Tibial artery (tissue), 4 donors: ENCODE measurements at places on chromosomes 13 and 19.

GRCh38 chr13:90943946-90944345, 403.5 kb upstream of the MIR17HG start:
- H3K27me3 ChIP-seq, result no peaks in the 10 kb centered on the region
- no peak overlapping the region for H3K4me3 ChIP-seq
- no peak overlapping the region for H3K27ac ChIP-seq

GRCh38 chr13:41286370-41286769, 23.0 kb upstream of the MTRF1 start:
- H3K36me3 ChIP-seq, result no peaks in the 10 kb centered on the region
- H3K4me3 ChIP-seq, result no peak overlapping the region
- DNase-seq, result no peak
- no peaks in the 10 kb centered on the region for H3K27me3 ChIP-seq
- no peak overlapping the region for H3K27ac ChIP-seq

DNA sequence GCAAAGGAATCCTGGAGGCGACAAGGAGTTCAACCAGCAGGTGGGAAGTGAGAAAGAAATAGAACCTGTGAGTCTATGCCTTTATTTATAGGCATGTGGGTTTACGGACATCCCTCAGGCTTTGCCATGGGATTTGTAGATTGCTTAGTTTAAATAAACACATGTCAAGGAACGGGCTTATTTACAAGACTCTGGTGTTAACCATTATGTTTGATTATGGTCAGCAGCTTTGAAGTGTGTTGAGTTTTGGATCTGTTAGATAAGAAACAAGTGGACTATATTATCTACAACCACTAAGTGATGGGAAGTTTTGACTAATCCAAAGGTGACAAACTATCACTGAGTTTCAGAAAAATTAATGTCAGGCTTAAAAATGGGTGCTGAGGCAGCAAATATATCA, 143.2 kb downstream of the SLITRK5 start:
- no peaks in the 10 kb centered on the region for H3K27me3 ChIP-seq
- H3K27ac ChIP-seq, result no peak overlapping the region
- DNase-seq, result no peak
- no peaks in the 10 kb centered on the region for H3K4me1 ChIP-seq

DNA sequence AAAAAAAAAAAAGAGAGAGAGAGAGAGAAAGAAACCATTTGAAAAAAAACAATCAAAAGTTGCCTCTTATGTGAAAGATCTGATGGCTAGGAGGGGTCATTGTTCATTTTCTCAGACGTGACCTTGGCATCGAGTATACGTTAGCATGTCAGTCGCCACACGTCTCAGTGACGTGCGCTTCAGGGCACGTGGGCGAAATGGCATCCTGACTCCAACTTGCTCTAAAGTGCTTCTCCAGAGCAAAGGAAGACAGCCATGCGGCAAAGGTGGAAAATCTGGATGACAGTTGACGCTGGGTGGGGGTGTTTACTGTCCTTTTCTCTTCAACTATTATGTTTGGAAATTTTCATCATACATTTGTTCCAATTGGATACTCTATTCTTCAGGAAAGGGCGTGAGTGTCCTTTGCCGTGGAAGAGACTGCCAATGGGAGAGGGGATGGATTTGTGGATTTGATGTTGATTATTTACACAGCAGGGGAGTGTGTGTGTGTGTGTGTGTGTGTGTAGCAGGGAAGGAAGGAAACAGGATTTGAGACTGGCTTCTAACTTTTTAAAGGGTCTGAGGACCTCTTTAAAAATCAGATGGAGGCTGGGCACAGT, 25.0 kb downstream of the KLF2 start:
- peaks cover 5% of the 10 kb centered on the region for H3K36me3 ChIP-seq
- no peaks in the 10 kb centered on the region for H3K4me1 ChIP-seq
- no peaks in the 10 kb centered on the region for H3K27me3 ChIP-seq
- DNase-seq, result no peak
- no peak overlapping the region for H3K27ac ChIP-seq

GRCh38 chr13:99652901-99653300, 151.6 kb downstream of the TM9SF2 start:
- no peak overlapping the region for H3K4me3 ChIP-seq
- no peaks in the 10 kb centered on the region for H3K27me3 ChIP-seq
- no peaks in the 10 kb centered on the region for H3K4me1 ChIP-seq
- DNase-seq, result no peak
- no peak overlapping the region for H3K27ac ChIP-seq
- no peaks in the 10 kb centered on the region for H3K36me3 ChIP-seq

DNA sequence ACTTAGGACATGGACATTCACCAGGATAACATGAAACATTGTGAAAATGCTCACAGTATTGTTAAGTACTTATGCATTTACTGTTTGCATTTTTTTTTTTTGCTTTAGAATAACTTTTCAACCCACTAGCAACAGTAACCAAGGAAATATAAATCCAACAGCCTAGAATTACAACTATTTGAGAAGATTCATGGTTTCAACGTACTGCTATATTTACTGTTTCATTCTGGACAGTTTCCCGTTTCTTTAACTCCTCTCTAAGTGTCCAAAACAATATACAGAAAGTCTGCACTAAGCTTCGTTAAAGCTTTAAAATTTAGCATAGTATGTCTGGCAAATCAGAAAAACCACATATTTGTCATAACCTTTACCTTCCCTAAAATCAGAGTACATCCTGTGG, 2.7 kb downstream of the SMAD9 start:
- no peak overlapping the region for H3K4me3 ChIP-seq
- peak overlapping the region; percentile 79 for H3K27ac ChIP-seq
- DNase-seq, result no peak
- H3K4me1 ChIP-seq, result no peaks in the 10 kb centered on the region
- H3K36me3 ChIP-seq, result no peaks in the 10 kb centered on the region

- DNase-seq, result no peak
- H3K27me3 ChIP-seq, result no peaks in the 10 kb centered on the region
- no peak overlapping the region for H3K4me3 ChIP-seq
- no peaks in the 10 kb centered on the region for H3K36me3 ChIP-seq
Observed at GRCh38 chr13:56317841-56318240, 822.9 kb upstream of the PRR20A start.

- no peak for DNase-seq
- no peaks in the 10 kb centered on the region for H3K36me3 ChIP-seq
- H3K4me3 ChIP-seq, result no peak overlapping the region
- H3K27me3 ChIP-seq, result peaks cover 47% of the 10 kb centered on the region
- peaks cover 3% of the 10 kb centered on the region for H3K4me1 ChIP-seq
Observed at GRCh38 chr19:6766357-6767080, 716 bp downstream of the SH2D3A start.

DNA sequence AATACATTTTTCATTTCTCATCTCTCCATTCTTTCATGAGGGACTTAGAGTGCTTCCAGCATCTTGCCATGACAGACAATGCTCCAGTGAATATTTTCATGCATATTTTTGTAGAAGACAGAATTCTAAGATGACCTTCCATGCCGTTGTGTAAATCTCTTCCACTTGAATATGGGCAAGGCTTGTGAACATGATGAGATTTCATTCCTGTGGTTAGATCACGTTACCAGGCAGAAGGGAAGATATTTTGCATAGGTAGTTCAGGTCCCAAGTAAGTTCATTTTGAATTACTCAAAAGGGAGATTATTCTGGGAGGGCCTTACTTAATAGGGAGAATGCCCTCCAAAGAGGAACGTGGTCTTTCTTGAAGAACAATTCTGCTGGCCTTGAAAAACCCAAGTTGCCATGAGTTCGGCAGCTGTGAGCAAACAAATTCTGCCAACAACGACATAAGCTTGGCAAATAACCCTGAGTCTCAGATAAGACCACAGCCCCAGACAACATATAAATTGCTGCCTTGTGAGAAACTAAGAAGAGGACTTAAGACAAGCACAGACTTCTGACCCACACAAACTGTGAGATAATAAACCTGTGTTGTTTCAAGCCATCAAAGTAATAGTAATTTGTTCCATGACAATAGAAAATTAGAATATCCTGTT, 400.5 kb upstream of the GPC6 start:
- H3K36me3 ChIP-seq, result no peaks in the 10 kb centered on the region
- H3K4me1 ChIP-seq, result no peaks in the 10 kb centered on the region
- H3K4me3 ChIP-seq, result no peak overlapping the region
- H3K27me3 ChIP-seq, result no peaks in the 10 kb centered on the region
- H3K27ac ChIP-seq, result no peak overlapping the region

- DNase-seq, result no peak
- H3K27me3 ChIP-seq, result no peaks in the 10 kb centered on the region
- peaks cover 42% of the 10 kb centered on the region for H3K4me1 ChIP-seq
- H3K27ac ChIP-seq, result no peak overlapping the region
- peaks cover 9% of the 10 kb centered on the region for H3K36me3 ChIP-seq
Observed at GRCh38 chr19:4984438-4984990, 15.6 kb downstream of the KDM4B start.

GRCh38 chr19:18710186-18710585, 26.7 kb downstream of the CRTC1 start:
- H3K36me3 ChIP-seq, result no peaks in the 10 kb centered on the region
- H3K27ac ChIP-seq, result no peak overlapping the region
- H3K4me1 ChIP-seq, result peaks cover 19% of the 10 kb centered on the region
- no peak for DNase-seq

DNA sequence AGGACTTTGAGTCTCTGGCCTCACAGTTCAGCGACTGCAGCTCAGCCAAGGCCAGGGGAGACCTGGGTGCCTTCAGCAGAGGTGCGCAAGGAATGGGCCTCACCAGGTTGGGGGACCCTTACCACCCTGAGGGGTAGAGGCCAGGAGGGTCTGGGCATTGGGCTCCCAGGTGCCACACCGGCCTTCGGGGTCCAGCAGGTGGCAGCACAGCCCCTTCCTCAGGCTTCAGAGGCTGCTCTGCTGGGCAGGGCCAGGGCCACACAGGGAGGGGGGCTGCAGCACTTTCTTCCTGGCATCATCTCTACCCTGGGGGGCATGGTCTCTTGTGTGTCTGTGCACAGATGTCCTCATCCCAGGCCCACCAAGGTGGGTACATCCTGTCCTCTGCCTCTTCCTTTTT, 12.9 kb downstream of the PIN1 start:
- H3K36me3 ChIP-seq, result peaks cover 24% of the 10 kb centered on the region
- H3K27me3 ChIP-seq, result no peaks in the 10 kb centered on the region
- H3K27ac ChIP-seq, result no peak overlapping the region
- H3K4me3 ChIP-seq, result no peak overlapping the region
- H3K4me1 ChIP-seq, result peaks cover 7% of the 10 kb centered on the region

GRCh38 chr19:55678121-55678671, 3.2 kb downstream of the EPN1 start:
- H3K27me3 ChIP-seq, result no peaks in the 10 kb centered on the region
- H3K27ac ChIP-seq, result no peak overlapping the region
- no peak overlapping the region for H3K4me3 ChIP-seq
- peaks cover 37% of the 10 kb centered on the region for H3K36me3 ChIP-seq

DNA sequence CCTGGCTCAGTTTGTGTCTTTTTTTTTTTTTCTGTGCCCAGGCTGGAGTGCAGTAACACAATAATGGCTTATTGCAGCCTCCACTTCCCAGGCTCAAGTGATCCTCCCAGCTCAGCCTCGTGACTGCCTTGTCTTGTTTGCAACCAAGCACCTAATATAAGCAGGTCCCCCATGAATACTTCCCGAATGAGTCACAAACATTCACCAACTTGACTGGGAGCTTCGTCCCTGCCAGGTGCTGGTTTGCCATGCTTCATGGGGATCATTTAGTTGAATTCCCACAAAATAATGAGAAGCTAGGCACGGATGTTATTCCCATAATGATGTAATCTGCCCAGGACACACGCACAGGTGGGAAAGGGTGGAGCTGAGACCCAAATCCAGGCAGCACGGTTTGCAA, 176.5 kb downstream of the CACNA1A start:
- no peak overlapping the region for H3K27ac ChIP-seq
- no peaks in the 10 kb centered on the region for H3K36me3 ChIP-seq
- DNase-seq, result no peak
- no peak overlapping the region for H3K4me3 ChIP-seq
- no peaks in the 10 kb centered on the region for H3K4me1 ChIP-seq

DNA sequence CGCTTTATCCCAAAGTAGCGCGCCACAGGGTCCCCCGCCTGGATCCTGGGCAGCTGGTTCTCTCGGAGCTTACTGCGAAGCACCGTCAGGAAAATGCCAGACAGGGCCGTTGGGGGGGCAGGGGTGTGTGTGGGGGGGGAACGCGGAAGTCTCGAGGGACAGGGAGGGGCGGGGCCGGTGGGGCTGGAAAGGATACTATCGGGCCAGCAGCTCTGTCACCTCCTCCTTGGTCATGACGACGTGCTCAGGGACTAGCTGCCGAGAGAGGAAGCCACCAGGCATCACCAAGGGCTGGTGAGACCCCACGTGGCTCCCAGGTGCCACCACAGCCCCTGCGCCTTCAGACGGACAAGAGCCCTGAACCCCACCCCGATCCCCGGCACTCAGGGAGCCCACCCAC, 5.3 kb downstream of the POLR2E start:
- H3K4me3 ChIP-seq, result no peak overlapping the region
- no peak overlapping the region for H3K27ac ChIP-seq
- DNase-seq, result no peak
- H3K4me1 ChIP-seq, result no peaks in the 10 kb centered on the region
- H3K36me3 ChIP-seq, result peaks cover 48% of the 10 kb centered on the region

DNA sequence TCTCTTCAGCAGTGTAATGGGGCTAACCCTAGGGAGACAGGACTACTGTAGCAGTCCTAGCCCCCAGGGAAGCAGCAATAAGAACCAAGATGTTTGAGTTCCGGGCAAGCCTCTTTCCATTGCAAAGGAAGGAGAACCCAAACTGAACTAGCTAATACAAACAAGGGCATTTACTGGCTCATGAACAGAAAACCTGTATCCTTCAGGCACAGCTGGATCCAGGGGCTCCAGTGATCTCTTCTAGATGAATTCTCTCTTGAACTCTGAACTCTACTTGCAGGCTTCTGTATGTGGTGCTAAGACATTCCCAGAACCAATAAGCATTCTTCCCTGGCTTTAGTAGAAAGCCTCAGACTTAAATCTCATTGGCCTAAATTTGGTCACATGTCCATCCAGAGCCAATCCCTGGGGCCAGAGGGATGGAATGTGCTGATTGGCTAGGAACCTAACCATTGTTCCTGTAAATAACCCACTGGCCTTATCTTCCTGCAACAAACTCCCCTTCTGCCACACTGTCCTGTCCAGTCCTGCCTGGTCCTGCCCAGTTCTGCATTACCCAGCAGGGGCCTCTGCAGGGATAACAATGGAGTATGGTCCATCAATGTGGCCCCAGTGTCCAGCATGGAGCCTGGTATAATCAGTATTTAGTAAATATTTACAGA, 3.9 kb upstream of the PODNL1 start:
- DNase-seq, result no peak
- H3K36me3 ChIP-seq, result no peaks in the 10 kb centered on the region
- H3K27ac ChIP-seq, result no peak overlapping the region
- H3K4me1 ChIP-seq, result peaks cover 15% of the 10 kb centered on the region

DNA sequence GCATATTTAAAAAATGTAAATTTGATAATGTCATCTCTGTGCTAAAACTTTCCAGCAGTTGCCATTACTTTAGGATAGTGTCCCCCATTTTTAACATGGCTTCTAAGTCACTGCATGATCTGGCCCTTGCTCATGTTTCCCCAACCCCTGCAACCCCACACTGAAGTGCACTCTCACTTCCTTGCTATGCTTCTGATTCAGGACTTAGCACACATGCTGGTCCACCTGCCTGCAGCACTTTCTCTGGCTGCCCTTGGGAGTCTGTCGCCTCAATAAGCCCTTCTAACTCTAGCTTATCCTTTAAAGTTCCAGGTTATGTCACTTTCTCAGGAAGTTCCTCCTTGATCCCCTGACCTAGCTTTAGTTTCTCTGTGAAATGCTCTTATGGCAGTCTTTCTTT, 241.0 kb downstream of the POSTN start:
- H3K27ac ChIP-seq, result no peak overlapping the region
- no peak overlapping the region for H3K4me3 ChIP-seq
- H3K27me3 ChIP-seq, result no peaks in the 10 kb centered on the region
- no peaks in the 10 kb centered on the region for H3K4me1 ChIP-seq
- DNase-seq, result no peak
